Fibroblast of the conjunctiva (primary cell): ENCODE measurements at places on chromosomes 5 and 9.

GRCh38 chr5:180787711-180788431, 14.7 kb downstream of the MGAT1 start:
- DNase-seq: no peak

GRCh38 chr5:169442913-169443784, 140.4 kb upstream of the SPDL1 start:
- DNase-seq: no peak

- no peak for DNase-seq
Observed at GRCh38 chr5:115639377-115639776, 13.5 kb upstream of the TMED7 start.

- no peak for DNase-seq
Observed at GRCh38 chr9:36802201-36802920, 229.7 kb downstream of the MELK start.

DNA sequence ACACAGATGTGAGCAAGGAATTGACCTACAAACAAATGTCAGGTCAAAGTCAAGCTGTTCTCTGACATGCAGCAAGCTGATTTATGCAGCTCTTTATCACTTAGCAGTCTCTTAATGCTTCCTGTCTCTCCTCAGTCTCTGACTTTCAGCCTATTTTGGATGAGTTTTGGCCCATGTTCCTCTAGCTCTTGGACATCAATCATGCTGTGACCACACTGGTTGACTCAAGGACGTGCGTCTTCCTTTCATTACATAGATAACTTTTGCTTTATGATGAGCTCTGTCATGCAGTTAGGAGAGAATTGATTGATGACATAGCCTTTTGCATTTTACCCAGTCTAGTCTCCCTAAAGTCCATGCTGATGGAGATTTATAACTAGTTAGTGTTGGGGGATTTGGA, 9.4 kb upstream of the REEP5 start:
- no peak for DNase-seq

GRCh38 chr9:134408939-134409737, 82.9 kb downstream of the RXRA start:
- DNase-seq: no peak

GRCh38 chr9:19405771-19406170, 3.0 kb upstream of the ACER2 start:
- DNase-seq: no peak

GRCh38 chr9:131043087-131043486, 34.1 kb downstream of the LAMC3 start:
- no peak for DNase-seq

DNA sequence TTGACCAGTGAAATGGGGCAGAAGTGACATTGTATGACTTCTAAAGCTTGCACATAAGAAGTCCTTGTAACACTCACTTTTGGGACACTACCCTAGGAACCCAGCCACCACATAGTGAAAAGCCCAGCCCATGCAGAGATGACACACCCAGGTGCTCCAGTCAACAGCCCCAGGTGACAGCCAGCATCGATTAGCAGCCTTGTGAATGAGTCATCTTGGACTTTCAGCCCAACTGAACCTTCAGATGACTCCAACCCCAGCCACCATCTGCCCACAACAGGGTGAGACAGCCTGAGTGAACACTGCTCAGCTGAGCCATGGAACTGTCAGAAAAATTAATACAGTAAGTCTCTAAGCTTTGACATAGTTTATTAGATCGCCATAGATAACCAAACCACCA, 458.6 kb downstream of the ZSWIM6 start:
- no peak for DNase-seq

GRCh38 chr9:72150661-72151060, 1.4 kb downstream of the GDA start:
- no peak for DNase-seq

DNA sequence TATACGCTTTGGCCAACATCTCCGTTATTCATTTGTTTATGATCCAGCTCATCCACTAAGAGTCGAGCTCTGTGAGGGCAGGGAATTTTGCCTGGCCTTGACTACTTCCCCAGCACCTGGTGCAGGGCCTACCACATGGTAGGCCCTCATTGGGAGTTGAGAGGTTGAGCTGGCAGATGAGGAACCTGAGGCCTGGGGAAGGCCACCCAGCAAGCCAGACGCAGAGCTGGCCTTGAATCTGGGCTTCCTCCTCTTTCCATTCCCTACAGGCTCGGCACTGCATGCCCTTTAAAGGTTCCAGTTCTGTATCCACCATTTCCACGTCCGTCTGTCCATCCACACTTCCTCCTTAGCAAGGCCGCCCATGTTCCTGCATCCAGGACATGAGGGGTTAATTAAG, 24.2 kb downstream of the KCNMB1 start:
- DNase-seq: no peak

DNA sequence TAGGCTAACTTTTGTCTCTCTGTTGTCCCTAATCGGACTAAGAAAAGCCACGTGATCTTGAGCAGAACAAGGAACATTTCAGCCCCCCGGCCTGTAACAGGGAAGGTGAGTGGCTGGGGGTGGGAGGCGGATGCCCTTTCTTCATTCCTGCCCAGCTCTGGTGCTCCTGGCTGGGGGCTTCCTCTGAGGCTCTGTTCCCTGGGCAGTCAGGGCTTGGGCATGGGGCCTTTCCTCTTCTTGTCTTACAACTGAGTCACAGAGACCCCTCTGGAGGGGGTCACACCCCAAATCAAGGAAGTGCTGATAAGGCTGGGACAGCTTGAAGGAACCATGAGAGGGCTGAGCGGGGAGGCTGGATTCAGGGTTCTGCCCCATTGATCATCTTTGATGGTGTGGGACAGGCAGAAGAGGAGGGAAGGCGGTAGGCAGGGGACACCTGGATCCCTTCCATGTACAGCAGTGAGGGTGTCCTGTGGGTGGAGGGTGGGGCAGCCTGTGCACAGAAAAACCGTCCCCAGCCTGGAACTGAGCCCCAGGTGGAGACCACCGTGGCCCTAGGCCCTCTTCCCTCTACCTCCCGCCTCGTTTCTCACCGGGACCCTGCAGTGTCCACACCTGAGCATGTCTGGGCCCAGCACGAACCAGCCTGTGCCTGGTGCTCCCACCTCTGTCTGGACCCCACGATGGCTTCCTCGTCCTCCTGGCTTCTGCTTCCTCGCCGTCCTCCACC, 257.7 kb upstream of the IRX1 start:
- no peak for DNase-seq

DNA sequence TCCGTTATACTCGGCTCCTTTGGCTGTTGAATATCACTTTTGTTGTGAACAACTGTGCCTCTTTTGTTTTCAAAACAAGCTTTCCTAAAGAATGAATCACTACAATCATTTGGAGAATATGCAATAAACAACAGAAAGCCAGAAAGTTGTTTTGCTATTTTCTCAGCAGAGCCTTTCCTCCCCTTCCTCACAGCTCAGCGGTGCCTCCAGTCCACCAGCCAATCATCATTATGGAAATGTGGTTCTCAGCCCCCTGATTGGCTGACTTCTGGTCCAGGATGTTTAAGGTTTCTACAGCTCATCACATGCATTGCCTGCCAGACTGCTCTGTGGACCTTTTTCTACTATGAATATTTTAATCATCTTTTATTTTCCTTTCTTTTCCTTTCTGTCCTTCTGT, 9.1 kb upstream of the ZNF608 start:
- DNase-seq: no peak

DNA sequence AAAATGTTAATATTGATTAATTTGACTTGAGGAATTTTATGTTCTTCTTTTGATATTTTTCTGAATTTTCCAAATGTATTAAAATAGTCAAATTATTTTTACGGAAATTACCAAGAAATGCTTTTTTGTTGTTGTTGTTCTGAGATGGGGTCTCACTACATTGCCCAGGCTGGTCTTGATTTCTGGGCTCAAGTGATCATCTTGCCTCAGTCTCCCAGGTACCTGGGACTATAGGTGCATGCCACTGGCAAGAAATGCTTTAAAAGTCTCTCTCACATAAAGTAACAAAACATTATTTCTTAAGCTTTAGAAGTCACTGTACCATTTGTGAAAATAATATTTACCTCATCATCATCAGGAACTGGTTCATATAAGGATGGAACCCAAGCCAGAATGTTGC, 43.0 kb upstream of the ELOVL7 start:
- no peak for DNase-seq

- DNase-seq: peak; percentile 90
Observed at GRCh38 chr5:135386886-135387628, 12.0 kb downstream of the MACROH2A1 start.

DNA sequence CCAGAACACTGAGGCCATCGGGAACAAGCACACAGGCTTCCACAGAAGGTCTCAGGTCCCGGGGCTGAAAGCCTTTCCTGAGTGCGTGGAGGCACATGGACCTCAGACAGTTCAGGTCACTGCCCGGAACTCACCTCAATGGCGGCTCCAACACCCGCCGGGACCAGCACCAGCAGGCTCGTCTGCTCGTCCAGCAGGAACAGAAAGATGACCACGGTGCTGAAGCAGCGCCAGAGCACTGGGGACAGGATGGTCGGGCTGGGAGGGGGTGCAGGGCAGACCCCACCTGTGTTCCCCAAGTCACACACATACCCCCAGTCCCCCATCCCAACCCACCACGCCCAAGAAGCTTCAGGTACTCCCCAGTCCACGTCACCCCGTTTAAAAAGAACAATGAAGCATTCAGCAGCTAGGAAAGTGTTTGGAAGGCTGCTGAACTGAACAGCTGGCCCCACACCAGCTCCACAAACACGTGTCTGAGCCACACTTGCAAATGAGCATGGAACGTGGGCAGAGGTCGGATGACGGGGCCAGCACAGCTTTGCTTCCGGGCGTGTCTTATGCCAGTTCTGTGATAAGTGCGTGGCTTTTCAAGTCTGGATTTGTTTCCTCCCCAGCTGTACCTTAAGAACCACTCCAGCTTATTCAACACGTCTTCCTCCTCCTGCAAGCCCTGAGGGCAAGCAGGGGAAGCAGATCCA, 14.6 kb downstream of the CLPTM1L start:
- no peak for DNase-seq

DNA sequence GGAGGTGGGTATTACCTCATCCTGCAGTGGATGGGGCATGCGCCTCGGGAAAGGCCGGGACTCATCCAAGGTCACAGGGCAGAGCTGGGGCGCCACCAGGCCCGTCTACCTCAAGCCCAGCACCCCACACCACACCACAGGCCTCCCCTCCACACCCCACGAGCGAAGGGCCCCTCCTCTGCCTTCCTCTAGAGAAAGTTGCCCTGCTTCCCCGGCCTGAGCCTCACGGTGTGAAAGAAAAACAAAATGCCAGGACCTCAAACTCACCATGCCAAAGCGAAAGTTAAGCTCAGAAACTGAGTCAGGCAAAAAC, 161.1 kb downstream of the COL23A1 start:
- no peak for DNase-seq

DNA sequence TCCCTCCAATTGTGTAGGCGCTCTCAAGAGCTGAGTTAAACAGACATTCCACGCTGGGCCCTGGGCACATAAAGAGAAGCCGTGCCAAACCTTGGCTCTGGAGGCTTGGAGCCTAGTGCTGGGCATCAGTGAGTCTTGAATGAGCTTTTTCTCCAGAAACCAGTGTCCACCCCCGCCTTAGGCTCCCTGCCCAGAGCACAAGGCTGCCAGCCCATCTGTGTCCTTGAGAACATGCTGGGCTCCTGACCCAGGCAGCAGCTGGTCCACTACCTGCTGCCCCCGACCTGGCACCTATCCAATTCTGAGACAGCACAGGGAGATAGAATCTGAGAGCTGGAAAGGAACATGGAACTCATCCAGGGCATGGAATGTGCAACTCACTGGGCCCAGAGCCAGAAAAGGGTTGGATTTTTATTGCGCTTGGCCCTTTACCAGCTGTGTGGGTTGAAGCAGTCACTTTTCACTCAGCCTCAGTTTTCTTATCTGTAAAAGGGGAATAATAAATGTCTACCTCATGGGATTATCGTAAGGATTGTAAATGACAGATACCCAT, 92.4 kb upstream of the CPLX2 start:
- no peak for DNase-seq

- DNase-seq: no peak
Observed at GRCh38 chr9:21234153-21234687, 5.6 kb downstream of the IFNA14 start.

DNA sequence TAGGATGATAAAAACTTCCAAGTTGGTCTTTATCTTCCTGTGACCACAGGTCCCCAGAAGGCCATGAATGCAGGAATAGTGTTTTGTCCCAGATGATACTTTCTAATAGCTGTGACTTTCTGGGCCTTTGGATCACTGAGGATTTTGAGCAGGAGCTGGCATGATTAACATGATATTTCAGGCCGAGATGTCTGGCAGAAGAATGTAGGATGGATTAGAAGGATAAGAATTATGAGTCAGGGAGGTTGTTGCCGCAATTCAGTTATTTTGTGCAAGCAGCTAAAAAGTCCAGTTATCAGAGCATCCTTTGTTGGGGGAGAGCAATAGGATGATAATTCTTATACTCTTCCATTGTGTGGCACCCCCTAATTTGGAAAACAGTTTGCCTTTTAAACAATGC, 189.7 kb downstream of the PSAT1 start:
- DNase-seq: no peak

DNA sequence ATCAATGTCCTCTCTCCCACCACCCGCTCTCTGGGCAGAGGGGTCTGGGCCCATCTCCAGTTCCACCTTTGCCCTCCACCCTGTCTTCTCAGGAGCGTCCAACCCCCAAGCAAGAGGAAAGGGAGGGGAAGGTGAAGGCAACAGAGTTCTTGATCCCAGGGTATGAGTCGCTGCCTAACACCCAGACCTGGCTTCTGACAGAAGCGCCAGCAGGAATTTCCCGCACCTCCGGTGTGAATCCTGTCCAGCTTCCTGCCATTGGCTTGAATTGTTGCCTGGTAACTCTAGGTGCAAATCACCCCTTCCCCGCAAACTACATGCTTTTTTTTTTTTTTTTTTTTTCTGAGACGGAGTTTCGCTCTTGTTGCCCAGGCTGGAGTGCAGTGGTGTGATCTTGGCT, 84.2 kb upstream of the IER5L start:
- DNase-seq: no peak

- peak; percentile 29 for DNase-seq
Observed at GRCh38 chr9:110099236-110100095, 108.5 kb downstream of the C9orf152 start.

DNA sequence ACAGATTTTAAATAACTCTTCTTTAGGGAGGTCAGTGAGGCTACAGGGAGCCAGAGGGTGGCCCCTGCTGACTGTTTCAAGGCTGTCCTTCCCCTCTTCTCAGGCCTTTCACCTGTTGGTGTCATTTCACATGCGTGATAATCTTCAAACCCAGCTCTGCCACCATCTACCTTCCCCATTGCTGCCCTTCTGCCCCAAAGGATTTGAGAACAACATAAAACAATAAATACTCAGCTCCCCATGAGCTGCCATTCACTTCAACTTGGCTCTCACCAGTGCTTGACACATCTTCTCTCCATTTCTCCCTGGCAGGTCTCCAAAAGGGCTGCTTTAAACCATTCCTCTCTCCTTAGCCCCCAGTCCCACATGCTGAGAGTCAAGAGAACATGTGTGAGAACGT, 75.5 kb upstream of the PALM2AKAP2 start:
- no peak for DNase-seq

DNA sequence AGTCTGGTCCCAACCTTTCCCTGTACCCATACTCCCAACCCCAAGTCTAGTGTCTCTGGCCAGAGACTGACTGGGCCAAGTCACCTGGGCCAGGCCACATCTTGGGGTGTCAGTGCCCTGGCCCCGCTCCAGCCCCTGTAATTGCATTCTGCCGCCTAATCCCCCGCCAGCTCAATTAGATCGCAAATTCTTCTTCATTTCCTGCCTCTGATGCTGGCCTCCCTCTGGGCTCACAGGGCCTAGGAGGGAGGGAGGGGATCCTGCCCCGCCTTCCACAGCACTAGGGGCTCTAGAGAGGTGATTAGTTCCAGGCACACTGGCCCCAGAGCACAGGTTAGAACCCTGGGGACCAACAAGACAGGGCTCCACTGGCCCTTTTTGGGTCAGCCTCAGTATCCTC, 5.5 kb downstream of the CXXC5 start:
- DNase-seq: no peak

- DNase-seq: no peak
Observed at GRCh38 chr5:118857700-118858099, 130.6 kb downstream of the DTWD2 start.
